ENCODE measurements at places on chromosomes 13 and 19.

- DNase-seq = peak; percentile 35
These were observed 15.7 kb downstream of the PLIN3 start for GRCh38 chr19:4851551-4852290.

GRCh38 chr19:33410915-33411401 is 37.4 kb downstream of the CEBPG start:
- no peak for DNase-seq

DNA sequence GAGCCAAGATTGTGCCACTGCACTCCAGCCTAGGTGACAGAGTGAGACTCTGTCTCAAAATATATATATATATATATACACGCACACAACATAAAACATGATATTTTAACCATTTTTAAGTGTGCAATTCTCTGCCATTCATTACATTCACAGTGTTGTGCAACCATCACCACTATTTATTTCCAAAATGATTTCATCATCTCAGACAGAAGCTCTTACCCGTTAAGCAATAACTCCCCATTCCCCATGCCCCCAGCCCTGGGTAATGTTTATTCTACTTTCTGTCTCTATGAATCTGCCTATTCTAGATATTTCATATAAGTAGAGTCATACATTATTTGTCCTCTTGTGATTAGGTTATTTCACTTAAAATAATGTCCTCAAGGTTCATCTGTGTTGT is 20.3 kb downstream of the WDR88 start:
- no peak for DNase-seq

- DNase-seq = no peak
These were observed 213.8 kb downstream of the KCTD12 start for GRCh38 chr13:76672420-76672819.

DNA sequence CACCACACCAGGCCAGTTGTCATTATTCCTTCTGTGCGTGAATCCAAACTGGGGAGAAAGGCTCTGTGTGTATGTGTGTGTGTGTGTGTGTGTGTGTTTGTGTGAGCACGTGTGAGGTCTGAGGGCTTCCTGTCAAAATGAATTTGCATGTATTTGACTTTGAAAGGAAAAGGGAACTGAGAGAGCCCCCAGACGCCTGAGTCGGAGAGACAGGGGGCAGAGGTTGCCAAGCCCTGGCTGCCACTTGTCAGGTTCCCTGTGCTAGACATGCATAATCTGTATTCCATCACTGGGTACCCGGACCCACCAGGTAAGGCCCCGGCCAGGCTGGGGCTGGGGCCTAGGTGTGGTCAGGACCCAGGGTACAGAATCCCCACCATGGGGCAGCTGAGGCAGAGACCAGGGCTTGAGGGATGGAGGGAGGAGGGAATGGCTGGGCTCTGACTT is at the start of gene CLEC17A:
CLEC17A (plus strand) TSS at position 191 of the 447 bp plus-strand sequence; CDS start at position 268, 77 bp downstream.
- no peak for DNase-seq

DNA sequence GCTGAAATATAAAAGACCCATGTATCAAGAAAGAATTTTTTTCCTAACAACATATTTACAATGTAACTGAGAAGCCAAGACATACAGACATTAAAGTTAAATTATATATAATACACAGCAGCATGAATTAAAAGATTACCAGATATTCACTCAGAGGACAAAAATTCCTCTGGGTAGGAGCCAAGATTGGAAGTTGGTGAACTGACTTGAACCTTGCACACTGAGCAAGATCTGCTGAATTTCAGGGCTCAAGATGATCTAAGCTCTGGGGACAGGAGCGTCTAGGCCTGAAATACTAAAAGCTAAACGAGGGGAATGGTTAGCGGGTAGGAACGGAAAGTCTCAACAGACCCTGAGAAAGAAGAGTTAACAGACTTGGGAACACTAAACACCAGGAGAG is 8.5 kb downstream of the FOXO1 start:
- no peak for DNase-seq

DNA sequence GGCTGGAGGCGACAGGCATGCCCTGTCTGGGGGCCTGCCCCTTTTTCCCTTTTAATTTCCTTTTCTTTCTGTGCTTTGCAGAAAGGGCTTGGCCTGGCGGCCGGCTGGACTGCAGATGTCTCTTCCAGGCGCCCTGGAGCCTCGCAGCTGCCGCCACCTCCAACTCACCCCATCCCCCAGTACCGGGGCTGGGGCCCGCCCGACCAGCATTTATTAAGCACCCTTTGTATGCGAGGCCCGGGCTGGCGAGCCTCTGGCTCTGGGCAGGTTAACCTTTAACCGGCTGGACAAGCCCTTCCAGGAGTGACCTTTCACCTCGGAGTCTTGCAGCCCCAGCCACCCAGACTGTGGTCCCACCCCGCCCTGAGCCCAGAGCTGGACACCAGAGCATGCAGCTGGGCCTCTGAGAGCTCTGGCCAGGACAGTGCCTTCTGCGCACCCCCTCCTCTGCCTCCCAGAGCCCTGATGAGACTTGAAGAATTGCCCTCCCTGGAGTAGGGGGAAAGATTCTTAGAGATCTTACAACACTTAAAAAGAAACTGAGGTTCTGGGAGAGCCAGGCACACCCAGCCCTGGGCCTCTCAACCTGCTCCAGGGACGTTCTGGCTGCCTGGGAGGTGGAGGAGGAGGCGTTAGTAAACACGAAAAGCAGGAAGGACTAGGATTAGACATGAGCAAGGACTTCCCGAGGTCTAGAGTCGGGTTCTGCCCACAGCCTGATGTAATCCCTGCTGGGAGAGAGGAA is 1.1 kb upstream of the NR2F6 start:
- DNase-seq = no peak

DNA sequence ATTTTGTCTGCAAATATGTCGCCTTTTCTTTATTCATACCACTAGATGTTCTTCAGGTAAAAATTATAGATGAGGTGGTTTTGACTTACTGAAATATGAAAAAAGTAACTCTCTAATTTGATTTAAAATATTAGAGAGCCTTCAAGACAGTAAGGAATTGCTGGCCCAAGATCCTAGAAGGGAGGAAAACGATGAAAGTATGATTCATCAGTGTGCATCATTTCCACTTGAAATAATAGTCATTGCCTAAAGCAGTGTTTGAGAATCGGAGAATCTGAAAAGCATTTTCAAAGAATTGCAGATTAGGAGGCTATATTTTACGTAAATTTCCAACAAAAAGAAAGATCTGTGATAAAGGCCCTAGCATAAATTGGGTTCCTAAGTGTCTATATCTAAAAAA is 1707.9 kb upstream of the PRR20A start:
- DNase-seq = no peak

DNA sequence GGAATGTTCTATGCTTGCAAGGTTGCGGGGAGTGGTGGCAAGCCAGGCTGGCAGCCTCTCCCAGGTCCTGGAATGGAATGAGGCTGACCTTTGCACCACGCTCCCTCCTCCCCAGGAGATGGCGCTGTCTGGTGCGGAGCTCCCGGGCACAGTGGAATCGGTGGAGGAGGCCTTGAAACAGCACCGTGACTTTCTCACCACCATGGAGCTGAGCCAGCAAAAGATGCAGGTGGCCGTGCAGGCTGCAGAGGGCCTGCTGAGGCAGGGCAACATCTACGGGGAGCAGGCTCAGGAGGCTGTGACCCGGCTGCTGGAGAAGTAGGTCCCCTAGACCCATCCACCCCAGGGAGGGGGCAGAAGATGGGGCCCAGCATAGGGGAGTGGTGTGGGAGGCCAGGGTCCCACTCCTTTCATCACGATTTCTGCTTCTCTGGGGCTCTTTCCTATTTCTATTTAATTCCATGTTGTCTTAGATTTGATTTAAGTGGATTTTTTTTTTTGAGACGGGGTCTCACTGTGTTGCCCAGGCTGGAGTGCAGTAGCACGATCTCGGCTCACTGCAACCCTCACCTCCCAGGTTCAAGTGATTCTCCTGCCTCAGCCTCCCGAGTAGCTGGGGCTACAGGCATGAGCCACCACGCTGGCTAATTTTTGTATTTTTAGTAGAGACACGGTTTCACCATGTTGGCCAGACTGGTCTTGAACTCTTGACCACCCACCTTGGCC is 53.2 kb upstream of the SHKBP1 start:
- peak; percentile 78 for DNase-seq
